ENCODE measurements at places on chromosomes 6 and 20. TPM values are rescaled to one million over a fixed set of nuclear protein-coding genes. Genes with fewer than 3 reads are reported as not detected.

DNA sequence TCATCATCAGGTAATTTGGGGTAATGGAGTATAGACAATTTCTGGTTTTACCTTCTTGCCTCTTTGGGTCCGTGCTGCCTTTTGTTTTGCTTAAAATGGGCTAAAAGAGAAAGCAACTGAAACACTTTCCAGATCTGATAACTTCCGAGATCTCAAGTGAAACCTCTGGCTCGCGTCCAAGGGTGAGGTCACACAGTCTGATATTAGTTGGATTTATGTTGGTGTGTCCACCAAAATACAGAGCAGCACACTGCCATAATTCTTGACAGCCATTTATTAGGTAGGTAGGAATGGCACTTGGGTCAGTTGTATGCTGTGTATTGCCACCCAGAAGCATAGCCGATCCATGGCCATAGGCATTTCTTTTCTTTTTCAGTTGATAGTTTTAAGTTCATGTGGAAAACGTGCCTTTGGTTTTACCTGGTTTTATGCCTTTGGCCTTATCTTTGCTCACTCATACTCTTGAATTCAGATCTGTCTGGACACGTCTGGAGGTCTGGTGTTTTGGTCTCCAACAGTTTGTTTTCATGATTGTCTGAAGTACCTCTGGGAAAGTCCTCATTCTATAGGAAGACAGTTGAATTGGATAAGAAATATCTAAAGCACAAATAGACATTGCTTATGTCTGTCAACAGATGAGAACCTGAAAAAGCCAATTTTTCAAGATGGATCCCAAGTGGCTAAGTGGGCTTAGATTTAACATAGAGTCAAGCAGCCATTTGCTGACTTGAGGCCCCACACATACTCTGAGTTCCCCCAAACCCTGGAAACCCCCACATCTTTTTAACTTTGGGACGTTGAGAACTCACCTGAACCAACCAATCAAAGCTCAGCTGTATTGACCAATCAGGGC is 320.8 kb downstream of the SOX4 start:
- no peak for DNase-seq

GRCh38 chr6:79687759-79688158 is 56.6 kb downstream of the SH3BGRL2 start:
- DNase-seq: no peak

DNA sequence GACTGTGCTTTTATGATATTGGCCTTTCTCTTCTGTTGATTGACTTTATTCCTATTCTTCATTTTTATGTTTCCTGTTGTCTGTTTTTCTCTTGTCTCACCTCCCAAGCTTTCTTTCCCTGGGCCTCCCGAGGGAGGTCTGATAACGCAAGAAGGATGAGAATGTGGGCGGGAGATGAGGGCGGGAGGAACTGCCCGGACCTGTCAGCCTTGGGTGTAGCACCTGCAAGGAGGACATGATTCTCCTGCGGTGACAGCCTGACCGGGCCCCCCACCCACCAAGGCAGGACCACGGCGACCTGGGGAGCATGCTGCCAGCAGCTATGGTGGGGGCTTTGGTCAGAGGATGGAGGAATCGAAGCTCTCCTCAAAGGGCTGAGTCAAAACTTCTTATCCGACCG is 86.9 kb downstream of the PLEKHG1 start:
- DNase-seq: no peak

- no peak for DNase-seq
Observed at GRCh38 chr20:62405108-62405980, 1.7 kb downstream of the CABLES2 start.

The OSER1 gene
- total RNA-seq: 38.1 TPM

The FAM209B gene
- 0.50 TPM for total RNA-seq

The RNF5 gene
- total RNA-seq: 70.6 TPM

All from spinal cord (tissue), 10 donors.